ENCODE measurements at places on chromosomes 2 and 18.

DNA sequence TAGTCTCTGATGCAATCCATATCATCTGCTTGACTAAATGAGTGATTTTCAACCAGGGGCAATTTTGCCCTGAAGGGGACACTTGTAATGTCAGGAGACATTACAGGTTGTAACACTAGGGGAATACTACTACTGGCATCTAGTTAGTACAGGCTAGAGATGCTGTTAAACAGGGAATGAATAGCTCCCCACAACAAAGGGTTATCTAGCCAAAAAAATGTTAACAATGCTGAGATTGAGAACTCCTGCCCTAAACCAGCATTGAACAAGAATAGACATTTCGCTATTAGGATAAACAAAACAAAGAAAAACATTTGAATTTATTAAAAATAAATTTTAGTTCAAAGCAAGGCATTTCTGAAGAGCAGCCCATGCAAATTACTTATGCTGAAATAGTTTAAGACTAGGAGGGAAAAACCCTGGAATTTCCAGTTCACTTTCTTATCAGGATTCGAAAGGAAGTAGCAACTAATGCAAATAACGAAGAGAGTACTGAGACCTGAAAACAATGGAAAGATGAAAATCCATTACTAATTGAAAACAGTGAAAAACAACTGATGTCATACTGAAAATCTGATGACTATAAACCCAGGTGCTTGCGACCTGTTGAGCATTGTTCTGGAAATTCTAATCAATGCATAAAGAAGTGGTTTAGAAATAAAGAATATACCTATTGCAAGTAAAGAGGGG, 53.1 kb downstream of the CAB39 start:
- no peak for DNase-seq

- no peak for DNase-seq
Observed at GRCh38 chr2:130916438-130916705, 79.7 kb downstream of the ARHGEF4 start.

DNA sequence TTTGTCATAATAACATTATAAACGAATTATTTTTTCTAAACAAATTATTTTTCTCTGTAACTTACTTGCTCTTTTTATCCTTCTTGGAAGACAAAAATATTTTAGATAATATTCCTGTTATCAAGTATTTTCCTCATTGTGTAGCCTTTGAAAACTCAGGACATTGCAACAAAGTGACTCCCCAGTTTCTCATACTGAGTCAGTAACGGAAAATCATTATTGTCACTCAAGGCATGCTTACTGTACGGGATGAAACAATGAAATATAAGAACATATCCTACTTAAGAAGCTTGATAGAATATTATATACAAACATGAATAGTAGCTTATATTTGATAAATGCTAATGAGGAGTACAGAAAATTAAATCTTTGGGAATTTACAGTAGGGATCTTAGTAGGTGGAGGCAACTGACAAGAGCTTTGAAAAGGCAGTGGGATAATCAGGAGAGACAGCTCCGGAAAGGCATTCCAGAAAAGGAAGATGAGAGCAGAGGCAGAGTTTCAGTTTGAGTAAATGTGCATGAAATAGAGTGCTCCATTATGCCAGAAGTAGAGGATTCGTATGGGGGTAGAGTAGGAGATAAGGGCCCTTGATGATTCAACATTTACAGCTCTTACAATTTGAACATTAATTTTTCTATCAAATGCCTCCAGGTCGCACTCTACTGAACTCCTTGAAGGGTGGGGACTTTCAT, 14.0 kb upstream of the YES1 start:
- DNase-seq = no peak

DNA sequence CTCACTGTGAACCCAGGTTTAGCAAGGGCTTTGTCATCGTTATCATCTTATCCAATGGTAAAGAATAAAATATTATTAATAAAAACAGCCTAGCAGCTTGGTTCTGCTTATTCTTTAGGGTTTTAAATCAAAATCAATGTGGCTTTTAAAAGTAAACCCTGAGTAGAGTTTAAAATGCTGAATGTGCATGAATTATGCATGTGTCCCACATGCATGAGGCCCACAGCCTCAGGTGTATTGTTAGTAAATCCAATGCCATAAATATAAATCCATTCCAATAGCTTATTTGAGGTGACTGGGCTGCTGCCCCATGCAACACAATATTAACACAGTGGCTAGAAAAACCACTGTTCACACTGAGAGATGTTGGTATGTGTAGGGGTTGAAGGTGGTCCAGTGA, 254.1 kb downstream of the HNMT start:
- no peak for DNase-seq

- no peak for DNase-seq
Observed at GRCh38 chr2:21254170-21254965, 130.6 kb downstream of the TDRD15 start.

- DNase-seq = no peak
Observed at GRCh38 chr2:151282401-151282800, 7.1 kb downstream of the NMI start.

- DNase-seq = no peak
Observed at GRCh38 chr2:83826577-83826976, 632.5 kb downstream of the SUCLG1 start.

DNA sequence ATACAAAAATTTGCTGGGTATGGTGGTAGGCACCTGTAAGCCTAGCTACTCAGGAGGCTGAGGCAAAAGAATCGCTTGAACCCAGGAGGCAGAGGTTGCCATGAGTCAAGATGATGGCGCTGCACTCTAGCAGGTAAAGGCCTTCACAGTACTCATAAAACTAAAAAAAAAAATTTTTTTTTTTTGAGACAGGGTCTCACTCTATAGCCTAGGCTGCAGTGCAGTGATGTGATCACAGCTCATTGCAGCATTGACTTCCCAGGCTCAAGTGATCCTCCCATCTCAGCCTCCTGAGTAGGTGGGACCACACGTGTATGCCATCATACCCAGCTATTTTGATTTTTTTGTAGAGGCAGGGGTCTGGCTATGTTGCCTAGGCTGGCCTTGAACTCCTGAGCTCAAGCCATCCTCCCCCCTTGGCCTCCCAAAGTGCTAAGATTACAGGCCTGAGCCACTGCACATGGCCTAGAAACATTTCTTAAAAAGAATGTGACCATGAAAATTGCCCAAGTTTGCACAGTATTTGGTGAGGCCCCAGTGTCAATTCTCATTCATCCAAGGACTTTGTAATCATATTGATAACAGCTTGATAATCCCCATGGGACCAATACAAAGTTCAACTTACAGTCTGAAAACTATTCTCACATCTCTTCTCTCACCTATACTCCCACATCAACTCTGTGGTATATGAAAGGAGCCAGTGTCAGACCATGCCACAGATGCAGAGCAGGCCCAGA, 64.2 kb upstream of the MYCN start:
- DNase-seq = no peak

DNA sequence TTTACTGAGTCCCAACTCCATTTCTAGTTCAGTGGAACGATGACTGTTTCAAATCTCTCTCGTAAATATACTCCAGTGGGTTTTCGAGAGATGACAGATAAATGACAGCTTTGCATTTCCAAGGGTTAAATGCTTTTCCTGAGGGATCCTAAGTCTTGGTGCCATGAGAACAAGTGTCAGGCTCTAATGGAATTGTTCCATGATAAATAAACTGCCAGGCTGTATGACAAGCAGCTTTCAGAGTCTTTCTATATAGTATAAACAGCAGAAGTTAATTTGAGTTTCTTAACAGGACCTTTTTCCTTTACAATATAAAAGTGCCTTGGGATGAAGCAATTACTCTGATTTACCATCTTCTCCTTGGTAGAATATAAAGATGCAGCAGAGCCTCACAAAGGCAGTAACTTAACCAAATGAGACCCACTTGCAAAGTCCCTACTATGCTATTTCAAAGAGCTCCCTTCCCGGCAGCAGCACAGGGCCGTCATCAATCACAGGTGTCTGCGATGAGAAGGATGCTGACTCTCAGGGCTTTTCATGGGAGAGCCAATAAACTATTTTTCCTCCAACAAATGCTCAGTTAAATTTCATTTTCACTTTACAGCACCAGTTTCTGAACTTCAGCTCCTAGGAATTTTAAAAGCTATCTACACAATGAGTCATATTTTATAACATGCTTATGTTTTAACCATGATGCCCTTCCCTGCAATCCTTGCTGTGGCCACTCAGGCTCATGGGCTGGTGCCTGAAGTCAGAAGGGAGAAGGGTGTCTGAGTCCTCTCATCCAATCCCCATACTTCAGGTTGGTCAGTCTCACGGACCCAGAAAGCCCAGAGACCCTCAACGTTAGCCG, 123.8 kb downstream of the AFF3 start:
- DNase-seq = no peak

DNA sequence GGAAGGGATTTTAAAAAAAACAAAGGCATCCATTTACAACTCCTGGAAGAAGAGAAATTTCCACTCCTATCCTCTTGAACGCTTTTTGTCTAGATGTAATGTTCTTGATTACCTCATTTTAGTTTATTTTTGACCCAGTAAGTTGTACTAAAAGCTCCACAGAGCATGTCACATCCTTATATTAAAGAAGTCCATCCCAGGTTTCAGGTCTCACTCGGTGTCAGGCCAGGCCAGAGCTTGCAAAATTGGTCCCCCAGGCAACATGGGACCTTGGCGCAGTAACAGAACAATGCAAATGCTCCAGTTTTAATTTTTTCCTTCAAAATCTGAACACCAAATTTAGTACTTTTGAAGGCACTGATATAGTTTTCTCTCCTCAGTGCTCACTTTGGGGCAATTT, 218.4 kb upstream of the REV1 start:
- no peak for DNase-seq

DNA sequence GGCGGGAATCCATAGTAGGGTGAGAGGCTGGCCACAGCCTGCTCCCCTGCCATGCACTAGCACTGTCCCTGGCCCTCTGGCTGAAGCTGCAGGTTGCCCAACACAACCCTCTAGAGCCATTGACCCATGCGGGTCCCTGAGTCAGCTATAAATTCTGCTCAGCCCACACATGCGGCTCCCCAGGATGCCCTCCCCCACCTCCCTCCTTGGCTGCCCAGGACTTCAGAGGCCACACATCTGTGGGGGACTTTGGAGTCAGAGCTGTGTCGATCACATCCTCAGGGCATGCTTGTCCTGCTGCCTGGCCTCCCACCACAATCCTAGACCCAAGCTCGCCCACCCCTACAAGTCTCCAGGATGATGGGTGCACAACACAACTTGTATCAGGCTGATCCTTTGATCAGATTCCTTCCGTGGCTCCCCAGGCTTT, 97.0 kb downstream of the TFCP2L1 start:
- DNase-seq = no peak

DNA sequence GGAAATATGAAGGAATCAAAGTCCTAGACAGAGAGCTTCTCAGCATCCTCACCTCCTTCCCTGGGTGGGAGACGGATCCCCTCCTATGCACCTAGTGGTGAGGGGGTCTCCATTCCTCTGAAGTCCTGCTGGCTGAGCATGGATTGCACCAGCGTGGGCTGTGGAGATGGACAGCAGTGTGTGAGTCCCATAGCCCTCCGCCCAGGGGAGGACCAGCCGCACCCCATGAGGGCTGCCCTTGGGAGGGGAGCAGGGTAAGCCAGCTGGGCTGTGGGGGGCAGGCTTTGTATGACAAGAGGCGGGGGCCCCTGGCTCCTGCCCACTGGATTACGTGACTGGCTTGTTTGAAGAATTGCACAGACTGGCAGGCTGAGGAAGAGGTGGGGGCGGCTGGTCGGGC, 768.2 kb downstream of the GALR1 start:
- DNase-seq = no peak

DNA sequence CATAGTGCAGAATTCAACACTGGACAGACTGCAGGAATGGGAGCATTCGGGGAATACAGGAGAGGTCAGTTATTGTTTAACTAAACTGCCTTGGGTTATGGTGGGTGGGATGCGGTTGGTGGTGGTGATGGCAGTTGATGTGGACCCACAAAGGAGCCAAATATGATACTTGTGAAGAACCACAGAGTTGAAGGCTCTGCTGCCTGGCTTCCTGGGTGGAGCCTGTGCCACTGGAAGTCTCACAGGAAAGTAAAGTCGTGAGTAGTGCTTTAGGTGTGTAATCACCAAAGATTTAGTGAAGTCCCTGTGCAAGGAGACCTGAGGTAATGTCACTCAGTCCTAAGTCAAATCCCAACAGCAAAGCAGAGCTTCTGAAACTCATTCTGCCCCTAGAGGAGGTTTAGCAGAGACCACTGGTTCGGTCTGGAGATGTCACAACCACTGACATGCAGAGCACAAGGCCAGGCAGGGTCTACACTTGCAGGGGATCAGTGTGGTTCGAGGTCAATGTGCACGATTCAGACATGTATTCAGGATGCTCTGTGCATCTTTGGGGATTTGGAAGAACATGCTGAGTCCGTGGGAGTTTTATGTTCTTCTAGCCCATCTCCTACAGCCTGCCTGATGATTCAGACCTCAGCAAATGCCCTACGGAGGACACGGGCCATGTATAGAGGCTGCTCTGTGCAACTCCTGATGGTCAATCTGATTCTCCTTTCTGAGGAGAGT, 1150.9 kb downstream of the RPIA start:
- no peak for DNase-seq

DNA sequence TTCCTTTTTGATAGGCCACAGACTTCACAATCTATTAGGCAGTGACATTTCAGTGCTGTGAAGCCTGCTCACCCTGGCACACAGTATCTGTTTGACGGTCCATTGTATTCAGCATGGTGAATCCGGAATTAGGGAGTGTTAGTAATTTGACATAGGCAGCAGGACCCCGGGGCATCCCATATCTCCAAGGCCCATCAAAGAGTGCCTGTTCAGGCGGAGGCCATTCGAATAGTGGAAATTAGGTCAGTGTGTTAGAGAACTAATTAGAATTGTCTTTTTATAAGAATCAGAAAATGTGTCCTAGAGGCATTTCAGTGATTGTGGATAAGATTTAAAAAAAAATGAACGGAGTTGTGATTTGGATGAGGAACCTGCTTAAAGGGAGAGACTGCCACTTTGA, 818.8 kb upstream of the SOX11 start:
- no peak for DNase-seq

- no peak for DNase-seq
Observed at GRCh38 chr2:120907822-120908221, 172.2 kb downstream of the GLI2 start.

DNA sequence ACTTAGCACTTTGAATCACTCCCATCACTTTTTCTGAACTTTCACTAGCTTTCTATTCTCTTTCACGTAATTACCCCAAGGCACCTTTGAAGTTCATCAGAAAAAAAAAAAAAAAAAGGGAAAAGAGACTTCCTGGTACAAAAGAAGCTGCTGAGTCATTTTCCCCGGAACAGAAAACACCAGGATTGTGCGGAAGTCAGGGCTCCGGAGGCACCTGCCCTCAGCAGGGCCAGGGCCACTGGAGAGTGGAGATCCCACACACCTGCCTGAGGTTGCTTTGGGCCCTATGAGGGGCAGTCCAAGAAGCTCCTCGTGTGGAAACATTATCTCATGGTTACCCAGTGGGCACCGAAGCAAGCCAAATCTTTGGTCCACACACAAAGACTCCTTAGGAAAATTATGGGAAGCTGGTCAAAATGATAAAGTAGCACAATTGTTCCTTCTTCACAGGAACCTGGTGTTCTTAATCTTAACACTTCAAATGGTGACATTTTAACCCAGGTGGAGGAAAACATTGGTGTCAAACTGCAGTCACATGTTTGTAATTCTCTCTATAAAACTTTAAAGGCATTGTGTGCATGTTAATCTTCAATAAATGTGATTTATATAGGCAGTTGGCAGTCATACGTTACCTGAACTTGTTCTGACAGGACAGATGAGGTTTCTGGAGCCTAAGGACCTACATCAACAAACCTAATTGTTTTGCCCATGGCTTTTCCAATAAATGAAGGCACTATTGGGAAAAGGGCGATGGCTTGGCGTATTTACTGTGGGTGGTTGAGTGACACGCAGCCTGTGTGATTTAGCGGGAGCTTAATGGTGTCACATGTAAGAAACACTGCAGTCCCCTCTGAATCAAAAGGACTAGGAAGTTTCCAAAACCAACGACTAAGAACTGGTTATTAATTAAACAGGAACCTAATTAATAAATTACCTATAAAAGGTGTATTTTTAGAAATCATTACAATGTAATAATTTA, 23.4 kb upstream of the FAM110C start:
- DNase-seq = no peak
